Karpas-422 (cell line): ENCODE measurements at places on chromosomes 11 and 22. TPM values are rescaled to one million over a fixed set of nuclear protein-coding genes. Genes with fewer than 3 reads are reported as not detected.

The KRTAP5-7 gene
- 1.5 TPM in 1 of 2 replicates, not detected in the other for total RNA-seq

The CD248 gene
- total RNA-seq: not detected in 2 replicates

GRCh38 chr11:215581-216037 is 8.1 kb downstream of the RIC8A start:
- DNase-seq: no peak

DNA sequence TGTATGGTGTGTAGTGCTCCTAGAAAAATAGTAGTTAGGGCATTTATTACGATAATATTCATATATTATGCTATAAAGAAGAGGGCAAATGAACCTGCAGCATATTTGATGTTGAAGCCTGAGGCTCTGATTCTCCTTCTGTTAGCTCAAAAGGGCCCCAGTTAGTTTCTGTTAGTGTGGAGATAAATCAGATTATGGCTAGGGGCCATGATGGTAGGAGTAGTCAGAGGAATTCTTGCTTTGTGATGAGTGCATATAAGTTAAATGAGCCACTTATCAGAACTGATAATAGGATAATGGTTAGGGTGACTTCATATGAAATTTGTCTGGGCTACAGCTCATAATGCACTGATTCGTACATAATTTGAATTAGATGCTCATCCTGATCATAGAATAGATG is 298.4 kb downstream of the DYNC2H1 start:
- DNase-seq: no peak

DNA sequence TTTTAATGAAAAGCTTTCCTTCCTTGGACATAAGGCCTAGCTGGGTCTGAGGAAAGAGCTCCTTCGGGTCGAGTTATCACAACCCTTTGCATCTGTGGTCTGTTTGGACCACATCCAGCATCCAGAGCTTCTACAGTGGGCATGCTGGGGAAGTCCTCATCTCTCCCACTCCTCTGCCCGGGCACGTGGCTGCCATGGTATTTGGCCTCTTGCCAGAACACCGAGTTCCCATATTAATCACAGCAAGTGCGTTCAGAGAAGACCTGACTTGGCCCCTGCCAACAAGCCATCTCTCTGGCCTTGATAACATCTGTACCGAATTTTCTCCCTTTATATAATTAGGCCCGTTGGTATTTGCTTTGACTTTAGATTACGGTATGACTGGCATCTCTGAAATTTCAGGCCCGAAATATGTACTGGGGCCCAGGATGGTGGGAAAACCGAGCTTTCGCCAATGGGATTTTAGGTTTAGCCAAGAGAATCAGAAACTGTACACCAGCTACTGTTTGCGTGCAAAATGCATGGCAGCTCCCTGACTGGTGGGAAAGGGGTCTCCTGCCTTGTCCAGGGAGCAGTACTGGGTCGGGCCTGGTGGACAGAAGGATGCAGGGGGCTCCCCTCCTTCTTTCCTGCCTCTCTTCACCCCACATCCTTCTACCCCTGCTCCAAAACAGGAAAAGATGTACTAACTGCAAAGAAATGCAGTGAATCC is 90.0 kb downstream of the MICAL2 start:
- DNase-seq: no peak

GRCh38 chr22:33896575-33897447 is 23.5 kb downstream of the LARGE1 start:
- DNase-seq: no peak

DNA sequence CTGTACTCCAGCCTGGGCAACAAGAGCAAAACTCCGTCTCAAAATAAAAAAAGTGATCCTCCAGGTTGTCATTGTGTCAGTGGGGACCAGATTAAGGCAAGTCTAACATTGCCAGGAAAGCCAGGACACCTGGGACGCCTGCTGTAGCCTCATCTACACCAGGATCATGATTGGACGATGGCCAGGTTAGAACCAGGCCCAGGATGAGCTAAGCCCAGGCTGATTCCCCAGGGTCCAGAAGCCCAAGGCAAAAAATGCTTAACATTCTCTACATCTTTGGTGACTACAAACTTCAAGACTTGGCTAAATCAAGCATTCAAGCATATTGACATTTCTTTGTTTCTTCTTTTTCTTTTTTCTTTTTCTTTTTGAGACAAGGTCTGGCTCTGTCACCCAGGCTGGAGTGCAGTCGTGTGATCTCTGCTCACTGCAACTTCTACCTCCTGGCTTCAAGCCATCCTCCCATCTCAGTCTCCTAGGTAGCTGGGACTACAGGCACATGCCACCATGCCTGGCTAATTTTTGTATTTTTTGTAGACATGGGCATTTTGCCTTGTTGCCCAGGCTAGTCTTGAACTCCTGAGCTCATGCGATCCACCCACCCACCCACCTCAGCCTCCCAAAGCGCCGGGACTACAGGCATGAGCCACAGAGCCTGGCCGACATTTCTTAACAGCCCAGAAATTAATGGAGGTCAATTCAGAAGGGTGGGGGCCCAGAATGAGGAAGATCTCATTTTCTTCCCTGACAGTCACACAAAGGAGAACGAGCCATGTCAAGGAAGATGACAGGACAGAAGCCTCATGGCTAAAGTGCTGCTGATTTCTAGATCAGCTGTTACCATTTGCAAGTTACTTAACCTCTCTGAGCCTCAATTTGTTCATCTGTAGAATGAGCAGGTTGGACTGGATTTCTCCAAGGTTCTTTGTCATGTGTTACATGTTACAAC is 12.5 kb upstream of the PTPRJ start:
- DNase-seq: no peak

DNA sequence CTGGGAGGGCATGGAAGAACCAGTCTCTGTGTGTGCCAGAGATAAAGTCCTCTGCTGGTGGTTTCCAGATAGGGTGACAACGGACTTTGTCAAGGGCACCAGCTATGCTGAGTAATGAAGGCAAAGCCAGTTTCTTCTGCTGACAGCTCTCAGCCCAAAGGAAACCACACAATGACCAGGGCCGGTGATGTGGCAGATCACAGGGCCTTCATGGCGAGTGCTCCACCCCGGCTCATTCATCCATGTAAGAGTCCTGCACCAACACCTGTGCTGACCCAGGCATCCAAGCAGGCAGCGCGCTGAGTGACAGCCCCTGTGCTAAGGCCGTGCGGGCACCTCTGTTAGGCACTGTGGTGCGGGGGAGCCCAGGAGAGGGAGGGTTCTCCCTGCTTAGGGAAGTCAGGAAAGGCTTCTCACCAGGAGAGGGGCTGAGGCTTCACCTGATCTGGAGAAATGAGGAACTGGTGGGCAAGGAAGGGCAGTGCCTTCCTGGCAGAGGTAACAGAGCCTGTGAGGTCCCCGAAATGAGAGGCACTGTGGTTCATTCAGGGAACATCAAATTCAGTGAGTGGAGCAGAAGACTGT is 33.8 kb downstream of the TP53I11 start:
- no peak for DNase-seq

DNA sequence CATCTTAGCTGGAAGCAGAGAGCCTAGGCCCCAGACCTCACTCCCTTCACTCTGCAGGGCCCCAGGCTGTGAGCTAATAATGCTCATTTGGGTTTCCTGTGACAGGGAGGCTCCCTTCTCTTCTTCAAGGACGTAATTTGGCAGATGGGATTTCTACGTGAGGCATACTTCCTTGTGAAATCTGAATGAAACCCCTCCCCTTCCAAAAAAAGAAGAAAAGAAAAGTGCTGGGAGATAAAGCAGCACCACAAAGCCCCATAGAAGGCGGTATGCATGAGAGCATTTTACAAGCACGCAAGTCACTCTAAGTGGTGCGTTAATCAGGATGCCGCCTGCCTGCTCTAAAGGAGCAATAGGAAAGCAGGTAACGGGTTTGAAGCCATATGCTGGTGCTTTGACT is 5.7 kb downstream of the P2RX3 start:
- DNase-seq: no peak

DNA sequence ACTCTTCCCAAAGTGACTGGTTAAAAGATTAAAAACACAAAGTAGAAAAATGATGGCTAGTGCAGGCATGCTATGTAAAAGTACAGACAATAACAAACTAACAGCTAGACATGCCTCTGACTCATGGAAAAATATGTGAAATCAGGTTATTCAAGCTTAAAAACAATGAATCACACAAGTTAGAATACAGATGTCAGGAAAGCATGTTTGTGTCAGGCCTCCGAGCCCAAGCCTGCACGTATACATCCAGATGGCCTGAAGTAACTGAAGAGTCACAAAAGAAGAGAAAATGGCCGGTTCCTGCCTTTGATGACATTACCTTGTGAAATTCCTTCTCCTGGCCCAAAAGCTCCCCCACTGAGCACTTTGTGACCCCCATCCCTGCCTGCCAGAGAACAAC is 110.1 kb downstream of the NOX4 start:
- DNase-seq: no peak

DNA sequence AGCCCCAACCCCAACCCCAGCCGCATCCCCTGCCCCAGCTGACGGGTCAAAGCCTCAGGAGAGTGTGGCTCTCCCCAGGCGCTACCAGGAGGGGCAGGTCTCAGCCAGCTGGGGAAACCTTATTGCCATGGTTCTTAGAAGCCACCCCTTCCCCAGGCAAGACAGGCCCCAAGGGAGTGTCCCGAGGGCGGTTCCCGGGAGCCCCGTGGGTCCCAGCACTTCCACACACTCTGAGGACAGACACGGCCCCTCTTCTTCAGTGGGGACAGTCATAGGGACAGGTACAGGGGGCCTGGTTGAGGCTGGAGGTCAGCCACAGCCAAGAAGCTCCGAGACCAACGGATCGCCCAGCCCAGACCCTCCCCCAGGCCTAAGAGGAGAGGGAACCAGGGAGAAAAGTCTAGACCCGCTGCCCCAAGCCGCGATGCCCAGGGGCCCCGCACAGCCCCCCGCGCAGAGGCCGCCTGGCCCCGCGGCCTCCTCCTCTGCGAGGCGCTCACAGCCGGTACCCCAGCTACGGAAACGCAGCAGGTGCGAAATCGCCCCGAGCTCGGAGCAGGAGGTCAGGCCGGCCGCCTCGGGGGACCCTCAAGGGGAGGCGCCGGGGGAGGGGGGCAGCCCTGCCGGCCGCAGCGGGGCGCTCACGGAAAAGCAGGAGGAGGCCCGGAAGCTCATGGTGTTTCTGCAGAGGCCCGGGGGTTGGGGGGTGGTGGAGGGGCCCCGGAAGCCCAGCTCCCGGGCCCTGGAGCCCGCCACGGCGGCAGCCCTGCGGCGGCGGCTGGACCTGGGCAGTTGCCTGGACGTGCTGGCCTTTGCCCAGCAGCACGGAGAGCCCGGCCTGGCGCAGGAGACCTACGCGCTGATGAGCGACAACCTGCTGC is 2.6 kb downstream of the KLHDC7B start:
- DNase-seq: peak; percentile 84

GRCh38 chr11:119223856-119224255 is 17.7 kb downstream of the CBL start:
- DNase-seq: no peak

GRCh38 chr11:70590356-70590991 is 192.1 kb downstream of the CTTN start:
- no peak for DNase-seq

DNA sequence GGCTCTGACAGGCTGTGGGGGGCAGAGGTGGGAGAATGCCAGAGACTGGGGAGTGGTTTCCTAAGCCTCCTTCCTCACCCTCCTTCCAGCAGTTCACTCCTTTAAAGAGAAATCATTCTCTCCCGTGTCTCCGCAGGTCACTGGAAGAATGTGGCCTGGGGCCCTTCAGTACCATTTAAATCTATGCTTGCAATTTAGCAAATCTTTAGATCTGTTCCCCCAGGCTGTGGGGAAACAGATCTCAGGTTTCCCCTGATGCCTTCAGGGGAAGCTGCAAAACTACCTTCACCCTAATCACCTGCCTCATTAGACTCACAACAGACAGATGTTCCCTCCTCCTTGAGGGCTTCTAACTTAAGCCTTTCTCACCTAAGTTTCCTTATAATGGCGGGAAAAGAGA is 55.3 kb downstream of the KIRREL3 start:
- DNase-seq: no peak

DNA sequence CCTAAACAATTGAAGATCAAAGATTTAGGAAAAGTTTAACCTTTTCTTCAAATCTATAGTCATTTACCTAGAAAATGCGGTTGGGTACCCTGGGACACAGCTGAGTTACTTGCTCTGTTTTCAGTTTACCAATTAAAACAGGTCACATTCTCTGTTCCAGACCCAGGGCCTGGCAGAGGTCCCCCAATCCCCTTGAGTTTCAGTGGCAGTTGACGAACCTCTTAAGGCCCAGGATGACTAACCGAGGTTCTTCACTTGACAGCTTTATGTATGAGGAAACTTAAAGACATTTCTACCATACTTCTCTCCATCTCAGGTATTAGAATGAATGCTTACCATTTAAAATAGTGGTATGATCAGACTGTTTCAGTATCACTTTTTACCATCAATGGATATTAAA is 16.3 kb downstream of the LDHAL6A start:
- DNase-seq: no peak

DNA sequence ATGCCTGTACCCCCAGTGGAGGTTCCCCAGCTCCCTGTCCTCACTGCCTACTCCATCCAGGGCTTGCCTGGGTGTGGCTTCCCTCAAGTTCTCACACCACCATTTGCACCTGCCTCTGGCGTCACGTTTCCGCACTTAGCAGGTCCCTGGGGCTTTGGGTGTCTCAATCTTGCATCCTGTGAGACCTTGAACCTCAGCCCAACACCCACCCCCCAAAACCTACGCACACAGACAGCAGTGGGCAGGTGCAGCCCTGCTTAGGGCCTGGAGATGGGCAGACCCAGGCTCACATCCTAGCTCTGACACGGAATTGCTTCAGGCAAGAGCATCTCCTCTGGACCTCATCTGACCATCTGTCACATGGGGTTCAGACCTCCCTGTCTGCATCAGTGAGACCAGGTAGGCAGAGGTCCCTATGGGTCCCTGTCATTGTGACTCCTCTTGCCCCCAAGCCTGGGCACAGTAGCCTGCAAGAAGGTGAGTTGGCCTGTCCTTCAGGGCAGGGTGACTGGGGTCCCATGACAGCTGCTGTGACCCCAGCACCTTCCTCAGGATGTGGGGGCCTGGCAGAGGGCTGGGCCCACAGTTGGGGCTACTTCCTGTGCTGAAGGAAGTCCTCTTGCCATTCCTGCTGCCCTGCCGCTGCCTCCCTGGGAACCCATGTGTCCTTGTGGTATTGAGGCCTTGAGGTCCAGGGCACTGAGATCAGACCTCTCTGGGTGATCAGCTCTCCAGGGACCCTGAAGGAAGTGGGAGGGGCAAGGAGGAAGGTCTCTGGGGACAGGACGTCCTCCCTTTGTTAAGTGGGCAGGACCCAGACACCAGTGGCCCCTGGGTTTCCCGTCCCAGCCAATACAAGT is 2.0 kb downstream of the SIPA1 start:
- peak; percentile 98 for DNase-seq
